Activated T-cell treated with anti-CD3 and anti-CD28 coated beads, Interleukin-2, amount 50 U/mL, for 4 hours (primary cell): ENCODE measurements at places on chromosomes 12 and 14.

DNA sequence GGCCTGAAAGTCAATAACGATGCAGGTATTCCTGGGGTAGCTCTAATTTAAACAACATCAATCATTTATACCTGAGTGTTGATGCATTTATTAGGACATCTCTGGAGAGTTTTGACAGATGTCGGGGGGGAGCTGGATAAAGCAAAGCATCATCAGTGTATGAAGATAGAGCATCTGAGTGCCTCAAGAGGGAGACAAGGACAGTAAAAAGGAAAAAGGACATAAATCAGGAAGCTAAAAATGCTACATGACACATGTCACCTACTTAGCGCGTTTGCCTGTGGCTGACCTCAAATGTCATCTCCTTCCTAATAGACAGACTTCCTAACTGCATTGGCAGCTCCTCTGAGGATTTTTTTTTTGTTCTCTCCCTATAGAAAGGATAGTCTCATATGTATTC lies 259.5 kb upstream of the PKP2 start:
- DNase-seq = no peak

DNA sequence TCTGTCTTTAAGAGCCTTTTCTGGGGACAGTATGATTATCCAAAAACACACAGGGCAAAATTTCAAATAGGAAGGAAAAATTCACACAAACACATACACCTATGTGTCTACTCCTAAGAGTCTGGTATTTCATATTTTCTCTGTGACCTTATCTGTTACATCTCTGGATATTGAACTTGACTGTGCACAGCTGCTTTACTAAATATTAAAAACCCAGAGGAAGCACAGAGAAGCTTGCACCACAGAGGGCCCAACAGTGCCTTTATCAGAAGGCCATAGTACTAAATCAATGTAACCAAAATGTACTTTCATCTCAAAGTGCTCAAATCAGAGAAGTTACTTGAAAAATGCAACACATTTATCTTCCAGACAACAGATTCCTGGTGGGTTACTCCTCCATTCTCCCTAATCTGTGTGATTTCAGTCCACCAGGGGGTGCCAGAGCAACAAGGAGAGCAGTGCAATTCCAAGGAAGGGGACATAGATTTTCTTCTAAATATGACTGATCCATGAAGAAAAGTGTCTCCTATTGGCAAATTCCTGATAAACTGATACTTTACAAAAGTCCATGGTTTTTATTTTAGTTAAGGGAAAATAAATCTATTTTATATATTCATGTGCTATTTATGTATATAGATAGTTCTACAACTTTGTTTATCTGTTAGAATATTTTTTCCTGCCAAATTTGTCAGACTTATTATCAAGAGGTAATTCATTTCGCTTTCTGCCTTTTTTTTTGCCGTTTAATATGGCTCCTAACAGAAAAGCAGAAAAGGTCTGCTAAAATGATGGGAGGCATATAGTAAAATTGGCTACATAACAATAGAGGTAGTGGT lies 617.6 kb downstream of the LRFN5 start:
- DNase-seq = no peak

- no peak for DNase-seq
Observed at GRCh38 chr14:75167325-75167724, 9.1 kb downstream of the TMED10 start.

DNA sequence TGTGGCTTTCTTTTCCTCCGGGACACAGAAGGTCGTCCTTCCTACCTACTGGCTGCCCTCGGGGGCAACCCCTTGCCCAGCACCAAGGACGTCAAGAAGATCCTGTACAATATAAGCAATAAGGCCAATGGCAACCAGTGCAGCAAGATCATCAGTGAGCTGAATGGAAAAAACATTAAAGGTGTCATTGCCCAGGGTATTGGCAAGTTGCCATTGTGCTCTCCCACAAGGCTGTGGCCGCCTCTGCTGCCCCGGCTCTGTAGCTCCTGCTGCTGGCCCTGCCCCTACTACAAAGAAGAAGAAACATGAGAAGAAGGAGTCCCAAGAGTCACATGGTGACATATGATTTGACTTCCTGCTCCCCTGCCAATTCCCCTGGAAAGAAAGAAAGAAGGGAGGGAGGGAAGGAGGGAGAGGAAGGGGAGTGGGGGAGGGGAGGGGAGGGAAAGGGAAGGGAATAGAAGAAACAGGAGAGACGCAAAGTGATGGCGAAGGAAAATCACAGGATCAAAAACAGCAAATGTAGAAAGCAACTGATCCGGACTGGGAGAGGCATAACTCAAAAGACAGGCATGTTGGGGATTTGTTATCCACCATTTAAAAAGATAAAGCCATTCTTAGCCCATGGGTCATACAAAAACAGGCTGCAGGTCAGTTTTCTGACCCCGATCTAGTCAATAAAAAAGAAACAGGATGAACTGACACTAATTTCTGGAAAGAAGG lies 61.3 kb upstream of the RESF1 start:
- no peak for DNase-seq

DNA sequence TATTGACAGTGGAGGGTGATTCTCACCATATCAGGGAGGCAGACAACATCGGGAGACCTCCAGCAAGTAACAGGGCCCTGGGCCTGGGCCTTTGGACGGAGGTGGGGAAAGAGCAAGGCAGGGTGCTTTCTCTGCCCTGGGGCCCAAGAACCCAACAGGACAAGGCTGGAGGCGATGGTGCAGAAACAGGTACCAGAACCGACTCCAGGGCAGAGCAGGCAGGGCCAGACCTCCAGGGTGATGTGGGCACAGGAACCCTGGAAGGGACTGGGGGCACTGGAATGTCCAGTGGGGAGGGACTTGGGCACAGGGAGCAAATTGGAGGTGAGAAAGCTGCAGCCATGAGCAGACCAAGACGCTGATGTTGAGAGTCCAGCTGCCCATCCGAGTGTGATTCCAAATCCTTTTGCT lies 44.4 kb downstream of the PRMT8 start:
- no peak for DNase-seq

GRCh38 chr12:98532687-98533304 lies 17.4 kb downstream of the TMPO start:
- DNase-seq = no peak

- DNase-seq = no peak
Observed at GRCh38 chr14:68947802-68948201, 31.3 kb downstream of the ACTN1 start.

GRCh38 chr14:95462491-95462890 lies 54.0 kb downstream of the SYNE3 start:
- no peak for DNase-seq

DNA sequence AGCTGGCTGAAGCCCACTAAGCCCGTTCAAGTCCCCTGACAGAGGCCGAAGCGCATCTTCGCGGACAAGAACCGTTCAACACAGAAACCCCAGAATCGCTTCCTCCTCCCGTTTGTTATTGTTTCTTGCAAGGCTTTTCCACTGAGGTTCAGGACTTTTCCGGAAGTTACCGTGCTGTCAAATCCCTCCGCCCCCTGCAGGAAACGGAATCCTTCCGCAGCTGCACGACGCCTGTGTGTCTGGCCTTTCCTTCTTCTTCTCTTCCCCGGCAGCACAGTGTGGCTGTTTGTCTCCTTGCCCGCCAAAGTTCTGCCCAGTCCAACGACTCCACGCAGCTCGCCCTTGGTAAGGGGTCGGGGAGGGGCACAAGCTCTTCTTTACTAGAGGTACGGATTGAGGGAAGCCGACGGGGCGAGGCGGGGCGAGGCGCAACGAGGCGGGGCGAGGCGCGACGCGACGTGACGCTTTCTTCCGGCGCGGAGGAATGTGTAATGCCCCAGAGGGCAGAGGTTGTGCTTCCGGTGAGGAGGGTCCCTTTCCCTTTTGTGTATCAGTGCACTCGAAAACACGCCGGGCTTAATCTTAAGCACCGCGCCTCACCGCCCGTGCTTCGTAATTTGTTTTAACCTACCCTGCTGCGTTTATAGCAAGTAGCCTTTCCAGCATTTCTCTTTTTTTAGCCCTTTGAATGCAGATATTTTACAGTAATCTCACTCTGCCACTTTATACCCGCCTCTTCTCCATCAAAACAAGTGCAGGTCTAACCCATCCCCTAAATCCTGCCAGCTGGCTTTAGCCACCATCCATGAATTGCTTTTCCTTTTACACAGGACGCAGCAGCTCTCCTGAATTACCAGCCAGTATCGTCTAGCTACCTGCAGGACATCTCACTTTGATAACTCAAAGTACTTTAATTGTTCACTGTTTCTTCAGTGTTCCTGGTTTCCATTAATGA lies at the start of gene KDM5A:
KDM5A (minus strand) TSS at position 179 of the 955 bp plus-strand sequence. CDS start 229 bp downstream, outside the sequence.
- DNase-seq = peak; percentile 86

DNA sequence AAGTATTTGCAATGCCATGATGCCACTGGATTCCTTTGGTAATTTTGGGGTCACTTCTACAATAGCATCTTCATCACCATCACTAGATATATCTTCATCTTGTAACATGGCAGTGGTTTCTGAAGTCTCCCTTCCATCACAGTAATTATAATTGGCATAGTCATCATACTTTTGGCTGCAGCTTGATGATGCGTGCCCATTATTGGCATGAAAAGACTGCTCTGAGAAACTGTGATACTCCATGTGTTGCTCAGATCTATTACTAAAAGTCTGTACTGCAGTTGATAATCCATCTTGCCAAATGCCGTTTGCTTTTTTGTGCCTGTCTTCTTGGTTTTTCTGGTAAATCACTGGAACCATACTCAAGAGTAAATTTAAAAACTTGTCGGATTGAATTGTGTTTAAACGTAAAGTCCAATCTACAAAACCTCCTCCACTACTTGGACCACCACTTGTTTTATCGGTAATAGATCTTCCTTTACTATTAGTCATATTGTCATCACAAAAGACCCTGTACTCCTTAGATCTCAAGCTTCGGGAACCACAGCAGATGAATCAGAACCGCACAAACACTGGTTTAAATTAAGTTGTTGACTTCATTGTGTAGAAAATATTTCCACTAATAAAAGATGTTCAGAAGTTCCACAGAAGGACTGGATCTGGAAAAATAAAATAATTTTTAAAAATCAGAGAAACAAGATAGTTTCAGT lies 29.9 kb downstream of the SLC41A2 start:
- DNase-seq = no peak
